ENCODE measurements at places on chromosomes 2 and 18.

DNA sequence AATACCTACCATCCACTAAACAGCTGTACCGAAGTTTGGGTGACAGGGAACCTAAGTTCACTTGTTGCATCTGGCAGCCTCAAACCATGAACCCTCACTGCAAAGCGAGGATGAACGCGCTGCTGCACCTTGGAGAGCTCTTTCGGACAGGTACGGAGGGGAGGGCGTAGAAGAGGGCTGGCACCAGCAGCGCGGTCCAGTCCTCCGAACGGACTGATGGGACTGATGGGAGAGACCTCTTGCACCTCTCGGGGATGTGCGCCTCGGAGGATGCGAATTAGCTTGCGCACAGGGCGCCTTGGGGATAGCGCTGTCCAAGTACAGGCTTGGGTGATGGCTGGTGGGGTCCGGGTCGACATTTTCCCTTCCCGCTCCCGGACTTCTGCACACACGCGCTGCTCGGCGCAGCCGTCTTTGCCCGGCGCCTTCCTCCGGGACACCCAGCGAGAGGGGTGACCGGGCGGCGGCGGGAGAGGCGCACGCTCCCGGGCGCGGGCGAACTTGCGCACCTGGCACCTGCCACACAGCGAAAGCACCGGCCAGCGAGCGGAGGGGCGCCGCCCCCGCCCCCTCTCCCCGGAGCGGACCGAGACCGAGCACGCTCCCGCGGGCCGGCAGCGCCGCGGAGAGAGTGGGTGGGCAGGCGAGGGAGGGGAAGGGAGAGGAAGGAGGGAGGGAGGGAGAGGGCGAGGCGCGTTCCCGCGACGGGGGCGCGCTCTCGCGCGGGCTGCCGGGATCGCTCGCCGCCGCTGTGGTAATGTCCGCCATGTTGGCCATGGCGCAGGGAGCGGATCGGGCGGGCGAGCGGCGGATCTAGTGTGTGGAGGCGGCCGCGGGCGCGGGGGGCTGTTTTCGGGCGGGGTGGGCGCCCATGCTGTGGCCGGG is at the start of gene EPC2:
EPC2 (plus strand) TSS at position 754 of the 885 bp plus-strand sequence. CDS start 267 bp downstream, outside the sequence.
- peak; percentile 87 for DNase-seq

DNA sequence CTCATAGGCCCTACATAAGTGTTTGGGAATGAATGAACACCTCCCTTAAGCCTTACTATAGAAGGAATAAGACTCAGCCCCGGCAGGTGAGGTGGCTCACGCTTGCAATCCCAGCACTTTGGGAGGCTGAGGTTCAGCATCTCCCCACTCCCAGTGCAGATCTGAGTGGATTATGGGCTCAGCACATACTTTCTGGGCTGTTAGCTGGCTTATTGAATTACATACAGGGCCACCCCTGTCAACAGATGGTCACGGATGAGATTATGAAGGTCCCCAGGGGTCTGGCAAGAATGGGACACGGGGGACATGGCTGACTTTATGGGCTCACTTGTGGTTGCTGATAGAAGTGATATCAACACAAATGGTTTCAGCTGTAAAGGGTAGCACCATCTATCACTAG is 322.3 kb downstream of the TSN start:
- DNase-seq, result no peak

- no peak for DNase-seq
These were observed 35.3 kb downstream of the RAB31 start for GRCh38 chr18:9743200-9744016.

DNA sequence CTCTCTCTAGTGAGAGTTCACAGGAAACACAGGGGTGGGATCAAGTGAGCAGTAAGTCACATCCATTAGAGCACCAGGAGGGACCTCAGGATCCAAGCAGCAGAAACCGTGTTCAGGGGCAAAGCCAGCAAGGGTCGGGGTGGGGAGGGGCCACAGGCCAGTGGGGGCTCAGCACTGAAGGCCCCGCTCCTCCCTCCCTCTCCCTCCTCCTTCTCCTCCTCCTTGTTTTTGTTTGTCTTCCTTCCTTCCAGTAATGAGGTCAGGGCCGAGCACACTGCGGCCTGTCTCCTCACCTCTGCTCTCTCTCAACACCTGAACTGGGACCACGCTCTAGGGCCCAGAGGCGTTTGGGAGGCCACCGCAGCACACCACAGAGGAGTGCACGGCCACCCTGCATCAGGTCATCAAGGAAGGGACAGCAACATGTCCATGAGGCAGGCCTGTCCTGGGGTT is 20.9 kb downstream of the MTERF4 start:
- DNase-seq, result no peak

- DNase-seq, result no peak
These were observed 9.3 kb downstream of the XRCC5 start for GRCh38 chr2:216118474-216118873.

- no peak for DNase-seq
These were observed 3.4 kb downstream of the REL start for GRCh38 chr2:60884800-60885199.

DNA sequence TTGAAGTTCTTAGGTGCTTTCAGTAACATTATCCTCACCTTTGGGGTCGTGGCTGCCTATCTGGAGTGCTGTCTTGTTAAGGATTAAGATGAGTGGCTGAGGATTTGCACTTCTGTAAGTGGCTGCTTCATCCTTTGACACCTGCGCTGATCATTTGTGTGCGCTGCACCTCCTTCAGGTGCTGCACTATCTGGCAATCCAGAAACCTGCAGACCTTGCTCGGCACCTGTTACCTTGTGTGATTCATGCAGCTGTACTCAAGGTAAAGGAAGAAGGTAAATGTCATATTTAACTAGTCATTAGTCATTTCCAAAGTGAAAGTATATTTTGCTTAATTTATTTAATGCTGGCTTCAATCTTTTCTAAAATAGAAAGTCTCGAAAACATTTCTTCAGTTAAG is 110.3 kb downstream of the RAB3GAP1 start:
- no peak for DNase-seq

DNA sequence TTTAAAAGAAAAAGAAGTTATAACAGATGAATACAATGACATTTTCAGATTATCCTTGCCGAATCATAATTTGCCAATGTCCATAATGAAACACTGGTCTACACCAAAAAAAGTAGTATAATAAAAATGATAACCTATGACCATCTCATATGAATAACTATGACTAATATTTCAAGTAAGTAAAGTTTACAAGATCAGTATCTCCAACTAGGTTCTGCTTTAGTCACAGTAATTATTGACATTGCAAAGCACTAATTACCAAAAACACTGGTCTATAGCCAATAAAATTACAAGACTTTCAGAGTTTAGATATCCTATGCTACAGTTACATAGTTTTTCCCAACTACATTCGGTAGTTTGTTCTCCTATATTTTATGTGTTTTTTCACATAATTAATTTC is 136.7 kb downstream of the MEMO1 start:
- DNase-seq, result no peak

- no peak for DNase-seq
These were observed 141.4 kb downstream of the CAPN13 start for GRCh38 chr2:30665761-30666265.

GRCh38 chr2:46574457-46575355 is 95.3 kb downstream of the TMEM247 start:
- DNase-seq, result no peak

DNA sequence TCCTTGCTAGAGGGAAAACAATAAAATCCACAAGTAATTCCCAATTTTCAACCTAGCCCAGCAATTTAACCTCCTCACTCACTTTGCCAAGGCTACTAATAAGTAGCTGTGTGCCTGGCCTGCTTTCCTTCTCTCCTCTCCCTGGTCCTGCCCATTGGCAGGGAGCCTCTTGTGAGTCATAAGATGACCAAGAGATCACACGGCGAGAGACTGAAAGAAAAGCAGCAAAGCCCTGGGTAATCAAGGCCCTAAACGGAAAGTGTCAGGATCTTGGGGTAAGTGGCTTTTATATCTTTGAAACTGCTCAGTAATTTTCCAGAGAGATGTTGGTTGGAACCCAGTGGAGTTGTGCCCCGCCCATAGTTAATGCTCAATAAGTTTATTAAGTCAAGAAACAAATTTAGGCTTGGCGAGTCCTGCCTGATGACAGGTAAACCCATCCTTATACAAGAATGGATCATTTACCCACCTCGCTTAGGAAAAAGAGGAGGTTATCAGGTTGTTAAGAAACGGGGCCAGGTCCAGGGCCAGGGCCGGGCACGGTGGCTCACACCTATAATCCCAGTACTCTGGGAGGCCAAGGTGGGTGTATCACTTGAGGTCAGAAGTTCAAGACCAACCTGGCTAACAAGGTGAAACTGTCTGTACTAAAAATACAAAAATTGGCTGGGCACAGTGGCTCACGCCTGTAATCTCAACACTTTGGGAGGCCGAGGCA is 10.0 kb upstream of the ADAM17 start:
- no peak for DNase-seq

DNA sequence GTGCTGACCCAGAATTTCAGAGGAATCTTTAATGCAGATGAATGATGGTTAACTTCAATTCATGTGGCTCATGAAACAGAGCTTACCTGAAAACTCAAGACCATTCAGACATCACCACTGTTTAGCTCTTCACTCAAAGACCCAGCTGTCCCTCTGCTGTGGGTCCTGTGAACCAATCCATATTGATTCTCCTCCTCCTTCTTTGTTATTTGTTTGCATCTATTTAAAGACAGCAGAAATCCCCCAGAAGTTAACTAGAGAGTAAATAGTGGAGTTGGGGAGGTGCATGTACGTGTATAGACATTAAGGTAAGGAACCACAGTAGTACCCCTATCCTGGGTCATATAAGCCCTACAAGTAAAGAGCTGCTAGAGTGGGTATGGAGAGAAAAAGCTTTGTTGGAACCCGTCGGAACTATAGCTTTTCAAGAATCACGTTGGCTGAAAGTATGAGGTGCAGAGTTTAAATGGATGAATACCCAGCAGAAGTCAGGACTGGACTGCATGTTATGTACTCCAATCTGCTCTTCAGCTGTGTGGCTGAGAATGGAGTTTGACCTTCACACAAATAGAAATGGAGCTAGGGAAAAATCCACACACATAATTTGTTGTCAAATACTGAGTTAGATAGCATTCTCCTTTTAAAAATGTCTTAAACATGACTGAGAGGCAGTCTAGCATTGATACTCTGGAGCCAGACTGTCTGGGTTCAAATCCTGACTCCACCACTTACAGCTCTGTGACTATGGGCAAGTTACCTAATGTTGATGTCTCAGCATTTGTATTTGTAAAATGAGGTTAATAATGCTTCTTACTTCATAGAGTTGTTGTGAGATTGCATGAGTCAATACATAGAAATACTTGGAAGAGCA is 81.7 kb upstream of the HK2 start:
- no peak for DNase-seq

DNA sequence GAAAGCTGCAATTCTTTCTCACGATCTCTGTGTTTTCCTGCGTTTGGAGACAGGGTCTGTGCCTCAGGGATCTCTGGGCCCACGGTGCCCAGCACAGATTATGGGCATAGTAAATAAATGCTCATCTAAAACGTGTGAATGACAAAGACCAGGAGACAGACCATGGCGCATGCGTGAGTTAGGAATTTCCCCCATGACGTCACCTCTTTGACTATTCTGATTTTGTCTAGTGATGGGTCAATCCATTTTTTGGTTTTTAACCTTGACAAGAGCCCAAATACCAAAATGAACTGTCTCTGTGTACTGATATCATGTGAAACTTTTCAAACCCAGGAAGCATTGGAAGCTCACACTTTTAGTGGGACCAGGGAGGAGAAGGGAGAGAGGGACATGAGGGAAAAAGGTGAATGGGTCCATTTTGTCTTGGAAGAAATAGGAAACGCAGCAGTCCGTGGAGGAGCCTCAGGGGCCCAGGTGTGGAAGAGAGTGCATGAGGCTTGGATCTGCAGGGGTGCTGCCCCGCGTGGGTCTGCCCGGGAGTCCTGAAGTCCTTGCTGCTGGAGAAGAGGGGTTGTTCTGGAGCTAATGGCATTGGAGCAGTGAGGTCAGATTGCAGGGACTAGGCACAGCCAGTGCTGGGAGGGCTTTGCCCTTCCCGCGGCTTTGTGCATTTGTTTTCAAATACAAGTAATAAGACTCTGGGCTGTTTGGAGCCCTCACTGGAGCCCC is 172.2 kb downstream of the ASB1 start:
- DNase-seq, result no peak

GRCh38 chr2:237623428-237624403 is 3.7 kb upstream of the LRRFIP1 start:
- DNase-seq, result no peak

- DNase-seq, result peak; percentile 10
These were observed 32.9 kb downstream of the LOXHD1 start for GRCh38 chr18:46624127-46624526.

DNA sequence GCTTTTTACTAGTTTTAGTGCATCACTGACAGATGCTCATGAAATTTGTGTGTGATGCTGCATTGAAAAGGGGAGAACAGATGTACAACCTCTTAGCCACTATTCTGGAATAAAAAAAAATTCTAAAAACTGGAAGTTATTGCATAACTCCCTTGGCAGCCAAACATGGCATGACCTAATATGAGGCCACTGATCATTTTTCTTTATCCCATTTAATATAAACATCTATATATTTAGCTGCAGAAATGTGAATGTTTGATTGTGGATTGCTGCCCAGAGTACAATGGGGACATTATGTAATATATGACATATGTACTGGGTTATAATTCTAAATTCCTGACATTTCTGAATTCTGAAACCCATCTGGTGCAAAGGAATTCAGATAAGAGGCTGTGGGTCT is 86.5 kb downstream of the CDCA7 start:
- DNase-seq, result no peak

- no peak for DNase-seq
These were observed 266.6 kb upstream of the TANK start for GRCh38 chr2:160893581-160893980.

- DNase-seq, result no peak
These were observed 388.3 kb downstream of the CTNNA2 start for GRCh38 chr2:79901161-79901560.

DNA sequence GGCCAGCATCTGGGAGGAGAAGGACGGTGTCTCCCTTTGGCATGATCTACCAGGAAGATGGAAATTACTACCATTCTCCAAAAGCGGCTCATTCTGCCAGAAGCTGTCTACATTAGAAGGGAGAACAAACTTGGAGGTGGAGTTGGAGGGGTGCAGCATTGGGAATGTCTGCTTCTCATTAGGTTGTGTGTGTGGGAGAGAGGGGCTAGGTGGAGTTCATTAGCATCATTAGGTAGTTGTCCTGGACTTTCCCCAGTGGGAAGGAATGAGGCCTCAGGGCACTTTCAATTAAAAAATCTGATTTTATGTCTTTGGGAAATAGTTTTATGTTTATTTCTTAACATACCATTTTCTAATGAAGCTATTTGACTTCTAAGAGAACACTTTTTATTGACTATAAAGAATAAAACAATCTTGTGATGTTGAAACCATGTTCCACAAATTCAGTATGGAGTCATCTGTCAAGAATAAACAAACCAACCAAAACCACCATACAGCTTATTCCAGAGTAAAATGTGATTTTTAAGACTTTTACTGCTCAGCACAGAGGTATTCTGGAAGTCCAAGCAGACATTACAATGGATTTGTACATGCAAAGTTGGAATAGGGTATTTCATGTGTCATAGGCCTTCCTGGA is 60.6 kb downstream of the VAPA start:
- DNase-seq, result no peak

DNA sequence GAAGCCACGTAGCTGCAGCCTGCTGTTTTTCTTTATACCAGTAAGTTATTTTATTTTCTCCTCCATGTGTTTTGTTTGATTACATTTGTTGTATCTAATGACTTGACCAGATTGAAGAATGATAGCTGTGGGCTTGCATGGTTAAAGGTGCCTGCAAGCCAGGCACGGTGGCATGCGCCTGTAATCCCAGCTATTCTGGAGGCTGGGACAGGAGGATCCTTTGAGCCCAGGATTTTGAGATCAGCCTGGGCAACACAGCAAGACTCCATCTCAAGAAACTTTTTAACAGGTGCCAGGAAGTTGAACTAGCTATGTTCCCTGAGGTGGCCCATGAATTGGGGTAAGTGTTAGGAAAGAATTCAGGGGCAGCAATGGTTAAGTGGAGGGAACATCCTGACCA is 179.4 kb downstream of the IRS1 start:
- DNase-seq, result no peak

All from stimulated activated CD4-positive, alpha-beta T cell treated with anti-CD3 and anti-CD28 coated beads, Interleukin-4, amount 100 ng/mL, for 1 hour (primary cell).